ENCODE measurements at places on chromosomes 2 and 18.
A peak's percentile ranks its signal among the peaks of the same experiment; 100 is the strongest.

DNA sequence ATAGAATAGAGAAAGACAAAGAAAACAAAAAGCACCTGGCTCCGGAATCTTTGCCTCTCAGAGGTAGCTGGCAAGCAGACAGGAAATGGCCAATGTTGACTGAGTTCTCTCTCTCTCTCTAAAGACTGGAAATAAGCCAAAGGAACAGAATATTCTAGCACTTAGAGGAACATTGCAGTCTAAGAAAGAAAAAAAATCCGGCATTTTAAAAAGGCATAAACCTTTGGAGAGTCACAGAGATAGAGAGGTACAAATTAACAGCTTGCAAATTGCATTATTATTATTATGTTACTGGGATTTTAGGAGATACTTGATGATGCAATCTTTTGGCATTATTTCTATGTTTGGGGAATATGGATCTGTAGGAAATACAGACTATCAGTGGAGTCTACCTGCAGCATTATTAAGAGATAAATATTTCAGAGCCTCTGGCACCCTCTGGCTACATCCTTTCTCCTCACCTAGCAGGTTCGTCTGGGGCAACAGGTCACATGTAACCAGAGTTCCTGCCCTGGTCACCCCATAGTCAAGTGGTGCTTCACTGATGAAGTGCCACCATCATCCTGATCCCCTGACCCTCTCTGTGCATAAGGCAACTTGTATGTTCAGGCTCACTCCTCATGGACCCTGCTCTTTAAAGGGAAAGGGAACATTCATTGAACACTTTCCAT lies 318.9 kb upstream of the ACVR2A start:
- DNase-seq, result no peak

GRCh38 chr2:240517342-240517741 lies 40.4 kb downstream of the ANKMY1 start:
- DNase-seq, result no peak

DNA sequence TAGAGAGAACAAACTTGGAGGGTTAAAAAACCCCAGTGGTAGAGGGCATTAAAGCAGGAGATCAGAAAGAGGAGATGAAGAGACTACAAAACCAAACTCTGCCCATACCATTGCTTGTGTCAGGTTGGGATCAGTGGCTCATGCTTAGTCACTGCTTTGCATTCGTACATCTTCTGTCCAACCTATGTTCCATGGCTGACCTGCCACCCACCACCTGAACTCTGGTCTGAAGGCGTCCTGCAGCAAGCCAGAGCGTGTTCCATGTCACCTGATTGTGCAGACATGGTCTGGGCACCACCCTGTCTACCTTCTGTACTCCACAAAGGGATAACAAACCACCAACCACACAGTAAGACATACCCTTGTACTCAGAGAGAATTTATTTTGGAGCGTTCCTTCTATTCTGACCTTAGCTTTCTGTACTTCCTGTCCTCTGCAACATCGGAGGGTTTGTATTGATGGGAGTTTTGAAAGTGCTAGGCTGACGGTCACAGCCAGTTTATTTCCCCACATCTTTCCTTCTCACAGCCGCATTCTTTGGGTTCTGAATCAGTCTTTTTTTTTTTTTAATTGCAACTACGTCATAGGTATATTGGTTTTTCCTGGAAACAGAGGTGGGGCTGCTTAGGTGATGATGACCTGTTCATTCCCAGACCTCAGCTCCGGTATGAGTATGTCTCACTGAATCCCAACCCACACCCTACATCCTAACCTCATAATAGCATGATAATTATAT lies 88.3 kb downstream of the SOWAHC start:
- no peak for DNase-seq

- no peak for DNase-seq
These were observed 10.2 kb downstream of the RALB start for GRCh38 chr2:120262761-120263428.

DNA sequence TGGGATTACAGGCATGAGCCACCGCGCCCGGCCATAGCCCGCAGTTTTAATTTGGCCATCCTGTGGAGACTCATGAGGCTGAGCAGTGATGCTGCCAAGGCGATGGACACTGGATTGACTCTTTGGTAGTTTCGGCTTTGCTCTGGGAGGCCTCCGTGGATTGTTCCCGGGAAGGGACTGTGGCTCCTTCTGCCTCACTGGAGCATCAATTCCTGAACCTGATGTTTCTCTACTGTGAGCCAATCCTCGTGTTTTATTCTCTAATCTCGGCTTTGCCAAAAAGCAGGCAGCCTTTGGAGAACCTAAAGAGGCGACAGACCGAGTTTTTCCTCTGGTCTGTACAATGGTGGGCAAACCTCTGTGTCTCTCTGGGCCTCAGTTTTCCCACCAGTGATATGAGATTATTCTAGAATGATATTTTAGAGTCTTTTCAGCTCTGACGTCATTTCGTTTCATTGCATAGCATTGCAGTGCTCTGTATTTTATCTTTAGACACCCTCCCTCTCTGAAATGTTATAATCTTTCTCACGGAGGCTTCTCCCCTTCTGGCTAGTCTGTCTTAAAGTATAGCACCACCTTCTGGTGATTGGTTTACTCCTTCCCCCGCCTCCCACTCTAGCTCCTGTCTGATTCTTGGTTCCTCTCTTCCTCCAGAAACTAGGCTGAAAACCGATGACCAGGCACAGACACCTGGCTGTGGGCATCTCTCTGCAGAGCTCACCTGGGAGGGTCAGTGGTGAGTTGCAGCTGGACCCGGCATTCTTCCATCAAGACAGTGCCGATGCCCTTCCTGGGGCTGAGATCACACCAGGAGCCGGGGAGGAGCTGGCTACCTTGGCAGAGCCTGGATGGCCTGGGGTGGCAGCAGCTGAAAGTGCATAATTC lies 341.3 kb downstream of the MYCN start:
- DNase-seq, result no peak

- no peak for DNase-seq
These were observed 3.2 kb upstream of the PPM1G start for GRCh38 chr2:27412419-27413152.

GRCh38 chr18:45670281-45670962 lies 53.6 kb upstream of the SLC14A1 start:
- peak; percentile 40 for DNase-seq

DNA sequence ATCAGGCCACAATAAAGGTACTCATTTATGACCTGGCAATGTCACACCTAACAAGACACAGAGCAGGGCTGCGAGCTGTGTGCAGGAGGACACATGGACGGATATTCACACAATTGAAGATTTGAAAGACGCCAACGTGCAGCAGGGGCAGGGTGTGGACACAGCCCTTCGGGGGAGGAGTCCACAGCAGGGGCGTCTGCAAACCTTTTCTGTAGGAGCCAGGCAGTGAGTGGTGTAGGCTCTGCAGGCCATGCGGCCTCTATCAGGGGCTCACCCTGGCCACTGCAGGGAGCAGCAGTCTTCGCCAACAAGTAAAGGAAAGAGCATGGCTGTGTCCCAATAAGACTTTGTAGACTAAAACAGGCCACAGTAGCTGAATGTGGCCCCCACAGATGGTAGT lies 125.7 kb upstream of the SNTG2 start:
- no peak for DNase-seq

- DNase-seq, result no peak
These were observed 1040.3 kb downstream of the SOCS6 start for GRCh38 chr18:71329114-71329513.

DNA sequence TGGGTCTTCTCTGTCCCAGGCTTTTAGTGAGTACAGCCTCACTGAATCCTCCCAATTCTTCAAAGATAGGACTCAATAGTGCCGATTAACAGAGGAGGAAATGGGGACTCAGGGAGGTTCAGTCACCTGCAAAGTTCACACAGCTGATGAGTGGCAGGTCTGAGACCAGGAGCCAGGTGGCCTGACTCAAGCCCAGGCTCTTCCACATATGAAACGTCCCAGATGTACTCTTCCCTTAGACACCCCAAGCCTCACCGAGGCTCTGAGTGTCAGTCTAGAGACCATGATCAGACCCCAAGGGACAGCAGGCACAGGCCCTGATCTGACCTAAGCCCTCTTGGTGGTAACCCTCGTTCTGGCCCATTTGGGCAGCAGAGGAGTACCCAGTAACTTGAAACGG lies 115.2 kb downstream of the INHBB start:
- no peak for DNase-seq

- no peak for DNase-seq
These were observed 7.8 kb downstream of the PTMA start for GRCh38 chr2:231715988-231716616.

- DNase-seq, result no peak
These were observed 213.8 kb downstream of the SH3BP4 start for GRCh38 chr2:235165631-235166030.

DNA sequence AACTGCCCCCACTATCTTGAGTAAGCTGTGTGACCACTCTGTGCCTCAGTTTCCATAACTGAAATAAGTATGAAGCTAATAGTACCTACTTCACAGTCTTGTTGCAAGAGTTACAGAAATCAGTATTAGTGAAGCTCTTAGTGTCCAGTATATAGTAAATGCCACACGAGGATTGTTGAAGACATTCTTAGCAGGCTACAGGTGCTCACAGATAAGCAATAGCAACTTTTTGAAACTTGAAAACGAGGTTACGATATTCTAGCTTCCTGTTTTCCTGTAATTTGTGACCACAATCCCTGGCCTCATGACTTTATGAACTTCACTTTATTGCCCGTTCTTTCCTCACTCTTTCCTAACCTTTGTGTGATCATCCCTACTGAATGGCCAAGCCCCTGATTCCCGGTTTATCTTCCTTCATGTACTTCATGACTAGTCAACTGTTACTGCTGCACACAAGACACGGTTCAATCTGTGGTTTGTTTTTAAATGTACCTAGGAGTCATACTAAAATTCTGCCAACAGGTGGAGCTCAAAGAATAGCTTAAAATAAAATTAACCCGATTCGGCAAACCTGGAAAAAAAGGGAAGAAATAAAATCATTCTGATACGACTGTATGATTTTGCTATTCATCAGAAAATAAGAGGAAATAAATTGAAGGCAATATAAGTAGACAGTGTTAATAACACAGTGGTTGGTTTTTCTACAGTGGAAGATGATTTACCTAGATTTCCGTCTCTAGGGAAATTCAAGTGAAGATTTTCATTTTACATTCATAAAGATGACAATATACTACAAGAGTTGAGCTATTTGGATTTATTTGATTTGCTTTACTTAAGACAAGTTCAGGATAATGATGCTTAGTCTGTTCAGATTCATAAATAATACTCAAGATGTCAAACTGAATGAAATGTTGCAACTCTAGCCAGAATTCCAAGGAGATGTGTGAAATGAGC lies 38.1 kb upstream of the STAT1 start:
- DNase-seq, result no peak

DNA sequence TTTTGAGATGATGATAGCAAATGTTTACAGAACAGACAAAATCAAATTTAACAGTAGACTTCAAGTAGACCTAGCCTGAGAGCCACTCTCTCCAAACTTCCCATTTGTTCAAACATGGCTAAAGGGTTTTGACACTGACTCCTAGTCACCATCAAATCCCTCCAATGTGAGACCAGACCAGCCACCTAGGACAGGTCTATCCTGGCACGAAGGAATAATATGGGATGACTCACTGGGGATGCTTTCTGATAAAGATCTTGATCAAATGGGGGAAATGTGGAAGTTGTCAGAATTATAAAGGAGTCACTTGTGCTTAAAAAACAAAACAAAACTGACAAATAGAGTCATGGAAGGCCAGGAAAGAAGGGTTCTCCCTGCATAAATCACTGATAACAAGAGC lies 95.7 kb downstream of the EDAR start:
- DNase-seq, result no peak

DNA sequence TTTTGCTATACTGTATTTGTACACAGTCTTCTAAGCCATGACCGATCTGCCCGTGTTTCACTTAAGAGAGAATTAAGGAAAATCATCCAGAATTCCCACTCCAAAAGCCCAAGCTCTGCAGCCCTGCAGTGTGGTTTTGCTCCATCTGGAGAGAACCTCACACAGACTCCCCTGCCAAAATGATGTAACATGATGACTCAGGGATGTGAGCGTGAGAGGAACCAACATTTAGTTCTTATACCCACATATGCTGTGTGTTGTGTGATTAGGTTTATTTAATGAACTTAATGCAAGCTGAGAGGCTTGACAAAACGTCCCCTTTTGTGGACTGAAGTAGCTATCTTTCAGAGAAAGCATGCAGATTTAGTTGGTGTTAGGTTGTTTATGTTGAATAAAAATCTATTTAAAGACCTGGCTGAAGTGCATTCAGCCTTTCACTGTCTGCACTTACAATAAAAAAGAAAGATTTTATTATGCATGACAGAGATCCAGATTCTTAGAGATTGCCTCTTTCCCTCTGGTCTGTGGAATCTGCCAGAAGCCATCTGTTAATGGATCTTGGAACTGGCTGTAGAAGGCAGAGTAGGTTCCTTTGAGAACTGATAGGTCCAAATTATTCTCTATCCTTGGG lies 6.3 kb downstream of the RAB12 start:
- DNase-seq, result no peak
